ENCODE measurements at places on chromosomes 5 and 9.

DNA sequence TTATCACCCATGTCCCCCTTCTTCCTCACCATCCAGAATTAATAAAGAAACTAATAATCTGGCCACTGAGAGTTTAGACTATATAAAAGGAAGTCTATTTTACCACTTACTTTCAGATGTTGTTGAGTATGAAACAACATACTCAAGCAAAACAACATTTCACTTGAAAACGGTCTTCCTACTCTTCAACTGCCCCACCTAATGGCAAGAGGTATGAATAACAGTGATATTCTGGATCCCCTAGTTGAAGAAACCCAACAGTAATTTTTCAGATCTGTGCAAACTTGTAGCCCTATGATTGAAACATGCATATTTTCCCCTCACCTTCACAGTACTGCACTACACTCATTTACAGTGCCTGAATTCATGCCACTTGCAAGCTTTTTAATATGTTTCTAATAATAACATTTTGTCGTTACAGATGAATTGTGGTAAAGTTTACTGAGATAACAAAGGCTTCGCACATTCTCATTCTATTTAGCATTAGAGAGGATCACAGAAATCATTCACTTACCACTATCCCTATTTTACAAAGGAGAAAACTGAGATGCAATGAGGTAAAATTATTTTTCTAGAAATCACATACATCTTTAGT, 267.9 kb upstream of the PDE4D start:
- no peaks in the 10 kb centered on the region for H3K4me1 ChIP-seq
- H3K27me3 ChIP-seq: no peaks in the 10 kb centered on the region
- H3K36me3 ChIP-seq: no peaks in the 10 kb centered on the region

- H3K27me3 ChIP-seq: no peaks in the 10 kb centered on the region
- H3K36me3 ChIP-seq: no peaks in the 10 kb centered on the region
- H3K27ac ChIP-seq: no peak overlapping the region
- no peak overlapping the region for H3K4me3 ChIP-seq
- no peak for DNase-seq
These were observed 111.7 kb upstream of the PUM3 start for GRCh38 chr9:2955575-2955974.

DNA sequence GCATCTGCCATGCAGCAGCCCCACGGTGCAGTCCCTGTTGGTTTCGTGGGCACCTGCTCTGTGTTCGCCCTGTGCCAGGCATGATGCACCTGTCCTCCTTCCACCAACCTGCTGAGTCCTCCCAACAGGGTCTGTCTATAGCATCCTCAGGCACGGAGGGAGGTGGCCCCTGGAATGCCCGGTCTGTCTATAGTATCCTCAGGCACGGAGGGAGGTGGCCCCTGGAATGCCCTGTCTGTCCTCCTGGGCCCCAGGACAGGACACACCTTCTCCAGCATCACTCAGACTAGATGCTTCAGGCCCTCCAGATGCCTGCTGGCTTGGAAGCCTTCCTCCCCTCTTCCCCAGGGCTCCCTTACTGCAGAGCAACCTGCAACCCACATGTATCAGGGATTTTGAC, 9.9 kb upstream of the PHYHD1 start:
- no peak for DNase-seq
- H3K4me1 ChIP-seq: peaks cover 17% of the 10 kb centered on the region
- H3K4me3 ChIP-seq: no peak overlapping the region
- H3K36me3 ChIP-seq: peaks cover 40% of the 10 kb centered on the region
- H3K27me3 ChIP-seq: no peaks in the 10 kb centered on the region

GRCh38 chr9:70044490-70045307, 1.1 kb downstream of the MAMDC2 start:
- H3K27me3 ChIP-seq: peaks cover 7% of the 10 kb centered on the region
- peaks cover 6% of the 10 kb centered on the region for H3K4me1 ChIP-seq
- H3K4me3 ChIP-seq: peak overlapping the region; percentile 25
- H3K27ac ChIP-seq: no peak overlapping the region
- H3K36me3 ChIP-seq: no peaks in the 10 kb centered on the region
- no peak for DNase-seq

GRCh38 chr9:121261107-121261460, 6.9 kb upstream of the GSN start:
- no peaks in the 10 kb centered on the region for H3K27me3 ChIP-seq
- no peak overlapping the region for H3K4me3 ChIP-seq
- no peak for DNase-seq

DNA sequence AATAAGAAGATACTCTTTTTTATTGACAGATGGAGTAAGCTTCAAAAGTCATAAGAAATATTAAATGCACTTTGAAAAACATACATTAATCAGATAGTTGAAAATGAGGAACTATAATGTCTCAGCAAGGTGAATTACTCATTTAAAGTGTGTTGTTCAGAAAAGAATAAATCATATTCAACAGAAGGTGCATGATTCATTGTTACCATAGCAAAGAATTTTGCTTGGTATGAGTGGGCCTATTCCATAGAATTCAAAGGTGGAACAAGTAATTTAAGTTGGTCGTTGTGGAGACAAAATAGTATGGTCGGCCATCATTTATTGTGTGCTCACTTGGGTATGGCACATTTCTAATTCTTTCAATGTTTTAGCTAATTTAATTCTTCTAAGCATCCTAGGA, 1920.2 kb upstream of the CDH9 start:
- no peak overlapping the region for H3K4me3 ChIP-seq
- no peak for DNase-seq
- H3K4me1 ChIP-seq: no peaks in the 10 kb centered on the region
- H3K27me3 ChIP-seq: no peaks in the 10 kb centered on the region

GRCh38 chr5:181047921-181048320, 7.9 kb downstream of the BTNL9 start:
- no peaks in the 10 kb centered on the region for H3K36me3 ChIP-seq
- no peak overlapping the region for H3K4me3 ChIP-seq
- H3K27ac ChIP-seq: no peak overlapping the region
- peaks cover 3% of the 10 kb centered on the region for H3K4me1 ChIP-seq

DNA sequence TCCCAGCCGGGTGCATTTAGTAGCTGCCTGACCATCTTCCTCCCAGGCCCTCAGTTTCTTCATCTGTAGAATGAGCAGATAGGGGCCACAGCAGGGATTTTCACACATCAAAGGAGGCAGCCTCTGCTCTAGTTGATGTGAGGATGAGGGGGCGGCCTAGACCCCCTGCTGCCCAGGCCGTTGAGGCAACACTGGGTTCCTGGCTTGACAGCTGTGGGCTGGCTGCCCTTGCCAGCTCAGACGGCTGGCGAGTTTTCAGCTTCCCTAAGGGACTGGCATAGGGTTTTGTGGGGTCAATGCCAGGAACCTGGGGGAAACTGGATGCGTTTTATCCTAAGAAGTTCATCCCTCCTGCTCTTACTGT, 49.6 kb downstream of the NDST1 start:
- no peaks in the 10 kb centered on the region for H3K27me3 ChIP-seq
- no peaks in the 10 kb centered on the region for H3K4me1 ChIP-seq
- H3K27ac ChIP-seq: no peak overlapping the region
- no peak for DNase-seq
- H3K36me3 ChIP-seq: no peaks in the 10 kb centered on the region
- no peak overlapping the region for H3K4me3 ChIP-seq

DNA sequence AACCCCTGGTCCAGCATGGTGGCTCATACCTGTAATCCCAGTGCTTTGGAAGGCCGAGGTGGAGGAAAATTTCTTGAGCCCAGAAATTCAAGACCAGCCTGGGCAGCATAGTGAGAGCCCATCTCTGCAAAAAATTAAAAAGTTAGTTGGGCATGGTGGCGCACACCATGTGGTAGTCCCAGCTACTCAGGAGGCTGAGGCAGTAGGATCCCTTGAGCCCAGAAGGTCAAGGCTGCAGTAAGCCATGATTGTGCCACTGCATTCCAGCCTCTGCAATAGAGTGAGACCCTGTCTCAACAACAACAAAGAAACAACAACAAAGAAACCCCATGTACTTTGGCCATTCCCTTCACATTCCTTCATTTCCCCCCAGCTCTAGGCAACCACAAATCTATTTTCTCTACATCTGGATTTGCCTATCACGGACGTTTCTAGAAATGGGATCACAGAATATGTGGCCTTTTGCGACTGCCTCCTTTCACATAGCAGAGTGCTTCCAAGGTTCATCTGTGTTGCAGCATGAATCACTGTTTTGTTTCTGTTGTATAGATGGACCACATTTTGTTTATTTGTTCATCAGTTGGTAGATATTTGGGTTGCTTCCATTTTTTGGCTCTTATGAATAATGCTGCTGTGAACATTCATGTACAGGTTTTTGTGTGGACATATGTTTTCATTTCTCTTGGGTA, 17.9 kb downstream of the MIGA2 start:
- DNase-seq: no peak
- H3K27me3 ChIP-seq: no peaks in the 10 kb centered on the region
- H3K4me3 ChIP-seq: no peak overlapping the region
- H3K4me1 ChIP-seq: no peaks in the 10 kb centered on the region

GRCh38 chr5:83069096-83069799, 7.9 kb downstream of the TMEM167A start:
- no peak overlapping the region for H3K4me3 ChIP-seq
- H3K4me1 ChIP-seq: peaks cover 5% of the 10 kb centered on the region
- no peak overlapping the region for H3K27ac ChIP-seq

- H3K4me1 ChIP-seq: no peaks in the 10 kb centered on the region
- no peaks in the 10 kb centered on the region for H3K36me3 ChIP-seq
- H3K27me3 ChIP-seq: peaks cover 23% of the 10 kb centered on the region
- no peak overlapping the region for H3K4me3 ChIP-seq
These were observed 32.4 kb downstream of the LHX3 start for GRCh38 chr9:136172412-136173079.

DNA sequence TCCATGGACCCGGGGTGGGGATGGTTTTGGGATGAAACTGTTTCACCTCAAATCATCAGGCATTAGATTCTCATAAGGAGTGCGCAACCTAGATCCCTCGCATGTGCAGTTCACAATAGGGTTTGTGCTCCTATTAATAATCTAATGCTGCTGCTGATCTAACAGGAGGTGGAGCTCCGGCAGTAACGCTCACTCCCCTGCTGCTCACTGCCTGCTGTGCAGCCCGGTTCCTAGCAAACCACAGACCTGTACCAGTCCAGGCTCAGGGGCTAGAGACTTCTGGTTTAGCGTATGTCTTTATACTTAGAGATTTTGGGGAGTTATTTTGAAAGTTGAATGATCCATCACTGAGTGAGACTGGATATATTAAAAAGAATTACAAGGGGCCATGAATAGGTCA, 50.2 kb downstream of the RICTOR start:
- no peaks in the 10 kb centered on the region for H3K4me1 ChIP-seq
- peaks cover 24% of the 10 kb centered on the region for H3K36me3 ChIP-seq
- no peak overlapping the region for H3K27ac ChIP-seq

GRCh38 chr5:1668141-1668721, 131.4 kb downstream of the MRPL36 start:
- DNase-seq: no peak
- no peaks in the 10 kb centered on the region for H3K36me3 ChIP-seq
- H3K4me3 ChIP-seq: no peak overlapping the region
- peaks cover 11% of the 10 kb centered on the region for H3K4me1 ChIP-seq
- no peak overlapping the region for H3K27ac ChIP-seq
- peaks cover 20% of the 10 kb centered on the region for H3K27me3 ChIP-seq

DNA sequence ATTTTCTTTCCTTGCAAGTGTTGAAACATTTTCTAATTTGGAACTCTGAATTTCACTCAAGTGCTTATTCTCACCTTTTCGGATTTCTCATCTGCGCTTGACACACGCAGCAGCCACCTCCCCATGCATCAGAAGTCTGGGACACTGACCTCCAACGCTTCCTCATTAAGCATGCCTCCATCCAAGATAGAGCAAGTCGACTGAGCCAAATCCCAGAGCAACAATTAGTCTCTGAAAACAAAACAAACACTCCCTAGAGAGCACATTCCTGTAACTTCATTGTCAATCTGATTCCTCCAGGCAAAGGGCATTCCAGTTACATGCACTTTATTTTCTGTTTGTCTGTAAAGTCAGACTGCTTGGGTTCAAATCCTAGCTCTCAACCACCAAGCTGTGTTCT, 5.7 kb downstream of the CD180 start:
- H3K4me1 ChIP-seq: peaks cover 31% of the 10 kb centered on the region
- H3K27ac ChIP-seq: no peak overlapping the region

GRCh38 chr5:123795688-123796087, 283.7 kb downstream of the CSNK1G3 start:
- H3K27me3 ChIP-seq: no peaks in the 10 kb centered on the region
- H3K36me3 ChIP-seq: no peaks in the 10 kb centered on the region
- H3K4me3 ChIP-seq: no peak overlapping the region
- H3K4me1 ChIP-seq: no peaks in the 10 kb centered on the region
- DNase-seq: no peak

DNA sequence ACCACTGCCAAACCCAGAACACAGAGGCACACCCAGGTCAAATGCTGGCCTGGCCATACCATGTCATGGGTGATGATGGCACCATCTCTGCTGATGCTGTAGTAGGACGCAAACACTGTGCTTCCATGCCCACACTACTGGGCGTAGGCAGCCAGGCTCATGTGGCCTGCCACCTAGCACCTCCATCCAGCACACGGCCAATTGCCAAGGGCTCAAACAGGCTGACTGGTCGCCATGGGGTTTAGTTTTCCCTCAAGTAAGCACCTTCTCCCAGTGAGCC, 39.4 kb downstream of the BICD2 start:
- no peak overlapping the region for H3K4me3 ChIP-seq
- peaks cover 62% of the 10 kb centered on the region for H3K36me3 ChIP-seq
- DNase-seq: no peak

GRCh38 chr5:136006164-136006563, 22.6 kb upstream of the TGFBI start:
- no peaks in the 10 kb centered on the region for H3K27me3 ChIP-seq
- no peaks in the 10 kb centered on the region for H3K36me3 ChIP-seq
- H3K4me3 ChIP-seq: no peak overlapping the region
- no peak overlapping the region for H3K27ac ChIP-seq

GRCh38 chr5:58255386-58255785, 204.5 kb downstream of the PLK2 start:
- no peak overlapping the region for H3K27ac ChIP-seq
- no peaks in the 10 kb centered on the region for H3K36me3 ChIP-seq
- H3K4me1 ChIP-seq: no peaks in the 10 kb centered on the region
- no peaks in the 10 kb centered on the region for H3K27me3 ChIP-seq
- no peak for DNase-seq

DNA sequence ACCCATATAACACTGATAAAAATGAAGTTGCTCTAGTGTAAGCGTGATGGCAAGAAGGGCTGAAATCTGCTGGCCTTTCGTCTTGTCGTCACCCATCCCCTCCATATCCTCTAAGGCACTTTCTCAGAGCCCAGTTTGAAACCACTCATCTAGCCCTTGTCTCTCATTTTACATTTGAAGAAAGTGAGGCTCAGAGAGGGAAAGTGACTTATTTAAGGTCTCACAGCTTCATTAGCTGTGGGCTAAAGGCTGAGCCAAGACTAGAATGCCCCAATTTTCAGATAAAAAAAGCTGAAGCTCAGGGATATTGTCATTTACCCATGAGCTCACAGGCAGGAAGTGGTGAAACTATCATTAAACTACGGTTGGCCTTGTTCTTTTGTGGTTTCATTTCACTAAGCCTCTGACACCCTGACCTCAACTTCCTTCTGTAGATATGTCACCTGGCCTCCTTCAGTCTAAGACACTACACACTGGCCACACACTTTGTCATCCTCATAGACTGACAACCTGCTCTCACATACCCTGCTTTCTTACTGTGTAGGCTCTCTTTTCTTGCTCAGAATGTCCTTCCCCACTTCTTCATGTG, 176.7 kb upstream of the DMAC1 start:
- no peak overlapping the region for H3K4me3 ChIP-seq
- H3K4me1 ChIP-seq: peaks cover 40% of the 10 kb centered on the region
- H3K36me3 ChIP-seq: no peaks in the 10 kb centered on the region
- H3K27me3 ChIP-seq: no peaks in the 10 kb centered on the region
